ENCODE measurements at places on chromosomes 6 and 20. TPM values are rescaled to one million over a fixed set of nuclear protein-coding genes. Genes with fewer than 3 reads are reported as not detected.
A peak's percentile ranks its signal among the peaks of the same experiment; 100 is the strongest.

Gene MEP1A
- not detected for total RNA-seq

Gene GABRR1
- total RNA-seq: 0.47 TPM

Gene TENT5A
- total RNA-seq: 4.3 TPM

Gene LAMA2
- total RNA-seq: 2.9 TPM

Gene KDM1B
- 7.1 TPM for total RNA-seq

DNA sequence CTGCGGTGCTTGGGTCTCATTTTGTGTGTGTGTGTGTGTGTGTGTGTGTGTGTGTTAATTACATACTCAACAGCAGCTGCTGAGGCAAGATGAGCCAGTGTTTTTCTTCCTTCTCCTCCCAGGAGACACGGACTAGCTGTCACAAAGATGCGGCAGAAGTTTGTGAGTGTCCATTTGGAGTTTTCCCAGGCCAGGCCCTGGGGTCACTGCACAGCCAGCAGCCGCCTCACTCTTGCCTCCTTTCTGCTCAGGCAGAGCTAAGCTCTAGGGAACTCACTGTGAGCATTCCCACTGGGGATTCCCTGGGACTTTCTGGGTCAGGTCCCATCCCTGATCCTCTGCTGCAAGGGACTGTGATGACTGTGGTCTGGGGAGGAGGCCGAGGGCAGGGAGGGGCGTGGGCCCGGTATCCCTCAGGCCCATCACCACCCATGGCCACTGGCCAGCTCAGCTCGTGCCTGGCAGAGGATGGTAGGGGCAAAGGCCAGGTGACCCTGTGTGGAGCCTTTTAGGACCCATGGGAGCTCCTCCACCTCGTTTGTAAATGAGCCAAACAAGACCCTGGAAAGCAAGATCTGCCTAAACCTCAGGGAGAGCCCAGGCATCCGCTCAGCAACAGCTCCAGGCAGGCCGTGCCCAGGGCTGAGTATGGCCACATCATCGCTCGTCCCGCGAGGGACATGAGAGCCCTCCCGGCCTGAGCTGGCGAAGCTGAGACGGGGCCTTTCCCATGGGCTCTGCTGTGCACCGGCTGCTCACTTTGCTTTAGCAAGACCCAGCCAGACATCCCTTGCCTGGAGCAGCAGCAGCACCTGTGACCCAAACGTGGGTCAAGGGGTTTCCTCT, 102.0 kb downstream of the PSMB1 start:
- DNase-seq: peak; percentile 45

GRCh38 chr6:107982486-107982885, 24.5 kb upstream of the SEC63 start:
- no peak for DNase-seq

- peak; percentile 72 for DNase-seq
Observed at GRCh38 chr20:61437280-61438206, 185.5 kb downstream of the CDH4 start.

DNA sequence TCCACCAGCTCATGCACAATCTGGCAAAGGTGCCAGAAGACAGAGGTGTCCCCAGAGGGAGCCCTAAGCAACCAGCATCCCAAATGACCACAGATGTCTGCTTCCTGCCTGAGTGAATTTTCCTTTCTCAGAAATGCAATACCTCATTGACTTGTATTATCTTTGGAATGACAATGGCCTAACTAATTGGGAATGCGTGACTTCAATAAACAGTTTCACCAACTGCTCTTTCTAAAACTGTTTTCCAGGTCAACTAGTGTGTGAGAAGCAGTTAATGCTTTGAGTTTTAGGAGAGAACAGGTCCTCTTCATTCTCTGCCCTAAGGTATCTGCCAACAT, 108.9 kb upstream of the SNX9 start:
- DNase-seq: no peak

DNA sequence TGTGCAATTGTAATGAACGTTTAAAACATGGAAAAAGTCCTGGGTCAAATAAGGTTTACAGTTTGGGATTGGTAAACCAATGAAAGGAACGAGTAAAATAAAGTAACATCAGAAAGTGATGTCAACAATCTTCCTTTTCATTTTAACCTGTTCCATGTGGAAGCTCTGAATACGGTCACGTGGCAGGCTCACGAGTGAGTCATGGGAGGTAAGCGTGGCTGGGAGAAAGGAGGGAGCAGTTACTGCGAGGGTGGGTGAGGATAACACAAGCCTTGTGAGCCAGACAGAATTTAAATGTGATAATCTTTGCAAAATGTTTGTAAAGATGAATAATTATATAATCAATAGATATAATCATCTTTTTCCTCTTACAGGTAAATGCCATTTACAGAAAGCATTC, 171.3 kb upstream of the HDAC2 start:
- no peak for DNase-seq

- DNase-seq: peak; percentile 77
Observed at GRCh38 chr6:11096109-11096508, 2.5 kb downstream of the SMIM13 start.

GRCh38 chr20:58697201-58697866, 4.7 kb downstream of the NPEPL1 start:
- peak; percentile 37 for DNase-seq

DNA sequence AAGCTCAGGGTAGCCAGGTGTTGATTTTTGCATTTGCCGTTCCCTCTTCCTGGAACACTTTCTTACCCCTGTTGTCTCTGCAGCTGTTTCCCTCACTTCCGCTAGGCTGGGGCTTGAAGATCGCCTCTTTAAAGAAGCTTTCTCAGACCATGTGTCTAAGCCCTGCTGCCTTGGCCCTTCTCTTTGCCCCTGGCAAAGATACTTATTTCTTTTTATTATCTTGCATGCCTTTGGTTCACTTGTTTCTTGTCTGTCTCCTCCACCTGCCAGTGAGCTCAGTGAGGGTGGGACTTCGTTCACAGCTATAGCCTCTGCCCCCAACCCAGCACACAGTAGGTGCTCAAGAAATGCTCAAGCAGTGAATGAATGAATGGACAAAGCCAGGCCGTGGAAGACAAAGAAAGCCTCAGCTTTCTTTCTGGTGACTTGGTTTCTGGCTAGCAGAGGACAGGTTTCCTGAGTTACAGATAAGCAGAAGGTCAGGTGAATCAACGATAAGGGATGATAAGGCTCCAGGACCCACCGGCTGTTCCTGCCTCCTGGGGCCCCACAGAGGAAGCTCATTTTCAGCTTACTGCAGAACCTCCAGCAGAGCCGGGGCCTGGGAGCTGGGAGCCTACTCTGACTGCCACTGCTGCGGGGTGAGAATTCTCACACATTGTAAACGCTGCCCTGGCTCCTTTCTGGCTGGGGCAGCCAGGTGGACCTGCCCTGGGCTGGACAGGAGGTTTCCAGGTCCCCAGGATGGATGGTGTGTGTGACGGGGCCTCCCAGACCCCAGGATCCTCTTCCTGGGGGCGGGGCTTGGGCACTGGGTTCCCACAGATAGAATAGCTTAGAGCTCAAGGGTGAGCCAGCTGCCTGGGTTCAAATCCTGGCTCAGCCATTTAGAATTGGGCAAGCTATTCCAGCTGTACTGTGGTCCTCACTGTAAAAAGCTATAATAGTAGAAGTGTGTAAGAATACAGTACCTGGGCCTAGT, 29.8 kb downstream of the SNAI1 start:
- peak; percentile 89 for DNase-seq

DNA sequence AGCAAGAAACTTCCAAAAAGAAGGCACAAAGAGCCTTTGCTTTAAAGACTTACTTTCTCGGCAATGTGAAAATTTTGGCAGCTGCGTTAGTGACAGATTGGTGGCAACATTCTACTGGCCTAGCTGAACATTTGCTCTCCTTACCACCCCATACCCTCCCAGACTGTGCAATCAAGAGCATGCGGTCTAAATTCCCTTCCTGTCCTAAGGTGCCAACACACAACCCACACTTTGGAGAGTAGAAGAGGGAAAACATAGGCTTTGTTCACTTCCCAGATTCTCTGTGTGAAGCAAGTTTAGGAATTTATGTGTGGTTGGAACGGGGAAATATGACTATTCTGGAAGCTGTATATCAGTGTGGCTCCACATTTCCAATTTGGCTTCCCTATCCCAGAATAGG, 29.8 kb upstream of the NEDD9 start:
- no peak for DNase-seq

- no peak for DNase-seq
Observed at GRCh38 chr6:90214461-90214860, 82.2 kb downstream of the BACH2 start.

DNA sequence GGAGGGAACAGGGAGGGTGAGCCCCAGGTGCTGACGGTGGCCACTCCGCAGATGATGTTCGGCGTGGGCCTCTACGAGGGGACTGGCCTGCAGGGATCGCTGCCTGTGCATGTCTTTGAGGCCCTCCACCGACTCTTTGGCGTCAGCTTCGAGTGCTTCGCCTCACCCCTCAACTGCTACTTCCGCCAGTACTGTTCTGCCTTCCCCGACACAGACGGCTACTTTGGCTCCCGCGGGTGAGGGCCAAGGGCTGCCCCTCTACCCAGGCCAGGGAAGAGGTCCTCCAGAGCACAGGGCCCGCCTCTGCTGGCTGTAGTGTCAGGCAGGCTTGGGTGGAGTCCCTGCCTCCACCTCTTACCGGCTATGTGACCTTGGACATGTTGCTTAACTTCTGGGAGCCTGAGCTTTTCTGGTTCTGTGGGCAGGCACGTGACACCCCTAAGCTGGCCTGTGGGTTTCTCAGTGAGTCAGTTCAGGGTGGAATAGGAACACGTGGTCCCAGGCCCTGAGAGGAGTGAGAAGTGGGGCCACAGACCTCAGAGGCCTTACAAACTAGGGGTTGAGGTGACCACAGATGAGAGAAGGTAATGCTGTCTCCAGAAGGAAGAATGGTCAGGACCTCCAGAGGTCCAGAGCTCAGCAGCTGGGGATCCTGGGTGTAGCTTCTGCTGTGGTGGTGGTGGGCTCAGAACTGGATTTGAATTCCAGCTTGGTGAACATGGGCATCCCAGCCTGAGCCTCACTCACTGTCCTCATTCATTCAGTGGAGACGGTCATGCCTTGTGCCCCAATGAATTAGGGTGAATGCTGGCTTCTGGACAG, 11.9 kb downstream of the PCIF1 start:
- no peak for DNase-seq

DNA sequence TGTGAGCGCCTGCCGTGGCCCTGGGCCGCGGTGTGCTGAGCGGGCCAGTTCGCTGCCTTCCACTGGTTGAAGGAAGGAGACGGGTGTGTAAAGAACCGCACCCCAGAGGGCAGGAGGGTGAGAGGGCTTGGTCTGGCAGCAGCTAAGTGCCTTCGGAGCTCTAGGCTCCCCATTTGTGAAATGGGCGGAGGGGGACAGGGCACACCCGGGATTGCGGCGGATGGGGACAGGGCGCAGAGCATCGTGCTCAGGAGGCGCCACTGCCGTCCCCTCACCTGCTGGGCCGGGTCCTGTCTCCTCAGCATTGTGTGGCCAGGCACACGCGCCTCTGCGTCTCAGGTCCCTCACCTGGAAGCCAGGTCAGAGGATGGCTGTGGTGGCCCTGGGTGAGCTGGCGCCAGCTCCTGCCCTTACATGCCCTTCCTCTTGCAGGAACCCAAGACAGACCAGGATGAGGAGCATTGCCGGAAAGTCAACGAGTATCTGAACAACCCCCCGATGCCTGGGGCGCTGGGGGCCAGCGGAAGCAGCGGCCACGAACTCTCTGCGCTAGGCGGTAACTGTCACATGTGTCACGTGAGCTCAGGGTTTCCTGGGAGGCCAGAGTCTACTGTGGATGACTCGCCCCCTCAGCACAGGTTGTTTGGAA, 3.1 kb downstream of the ADRM1 start:
- no peak for DNase-seq

- peak; percentile 73 for DNase-seq
Observed at GRCh38 chr20:5056801-5057599, 55.7 kb upstream of the SLC23A2 start.

DNA sequence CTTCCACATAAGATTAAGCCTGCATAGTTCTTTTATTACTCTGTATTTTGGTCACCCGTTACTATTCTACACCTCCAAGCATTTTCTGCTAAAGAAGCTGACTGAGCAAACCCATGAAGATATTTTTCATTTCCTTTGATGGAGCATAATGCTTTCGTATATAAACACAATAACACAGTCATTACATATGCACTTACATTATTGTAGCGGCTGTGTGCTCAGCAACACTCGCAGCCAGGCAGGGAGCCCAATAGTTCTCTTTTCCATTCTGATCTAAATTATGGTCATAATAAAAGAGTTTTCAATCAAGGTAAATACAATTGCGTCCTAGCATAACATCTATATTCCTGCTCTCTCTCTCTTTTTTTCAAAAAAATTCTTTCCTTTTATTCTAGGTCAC, 69.6 kb upstream of the TFB1M start:
- no peak for DNase-seq

DNA sequence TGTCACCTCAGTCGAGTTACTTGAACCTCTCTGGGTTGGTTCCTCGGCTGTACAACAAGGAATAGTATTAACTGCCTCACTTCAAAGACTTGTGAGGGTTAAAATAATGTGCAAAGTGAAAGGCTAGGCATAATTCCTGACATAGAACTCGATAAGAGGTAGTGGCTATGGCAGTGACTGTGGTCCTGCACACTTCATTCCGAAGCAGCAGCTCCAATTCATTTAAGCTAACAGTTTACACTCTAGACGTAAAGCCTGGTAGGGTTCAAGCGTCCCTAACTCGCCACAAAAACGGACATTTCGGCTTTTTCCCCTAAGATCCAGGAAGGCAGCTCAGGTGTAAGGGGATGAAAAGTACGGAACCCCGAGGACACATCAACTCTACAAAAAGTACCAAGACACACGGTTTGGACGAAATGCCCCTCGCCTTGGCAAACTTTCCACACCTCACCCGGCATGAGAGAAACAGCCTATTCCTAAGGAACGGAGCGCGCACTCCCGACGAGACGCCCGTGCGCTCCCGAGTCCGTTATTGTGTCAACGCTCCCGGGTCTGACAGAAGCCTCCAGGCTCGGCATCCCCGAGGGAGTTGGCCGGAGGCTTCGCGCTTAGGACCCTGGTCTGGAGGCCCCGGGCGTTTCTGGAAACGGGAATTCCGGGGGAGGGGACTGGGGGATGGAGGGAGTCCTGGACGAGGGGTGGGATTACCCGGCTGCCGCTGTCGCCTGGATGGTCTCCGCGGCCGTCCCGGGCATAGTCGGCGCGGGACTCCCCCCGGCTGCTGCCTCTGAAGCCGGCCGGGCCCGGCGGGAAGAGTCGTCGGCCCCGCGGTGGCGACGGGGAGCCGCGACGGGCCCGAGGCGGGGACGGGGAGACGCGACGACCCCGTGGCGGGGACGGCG, 937 bp downstream of the ZNF318 start:
- DNase-seq: peak; percentile 78

- no peak for DNase-seq
Observed at GRCh38 chr6:63844287-63844686, 208.7 kb downstream of the PHF3 start.

All from endodermal cell (in vitro differentiated cells).